ENCODE measurements at places on chromosomes 11 and 22.
A peak's percentile ranks its signal among the peaks of the same experiment; 100 is the strongest.

GRCh38 chr22:49527611-49528419, 299.9 kb downstream of the BRD1 start:
- DNase-seq, result no peak

GRCh38 chr22:17978027-17978426, 46.3 kb downstream of the MICAL3 start:
- no peak for DNase-seq

- DNase-seq, result no peak
Measured at GRCh38 chr11:48129697-48130395, 86.8 kb upstream of the OR4B1 start.

GRCh38 chr11:46850829-46851380, 4.8 kb upstream of the CKAP5 start:
- DNase-seq, result no peak

- DNase-seq, result peak; percentile 74
Measured at GRCh38 chr11:130314184-130314749, 450 bp downstream of the ZBTB44 start.

DNA sequence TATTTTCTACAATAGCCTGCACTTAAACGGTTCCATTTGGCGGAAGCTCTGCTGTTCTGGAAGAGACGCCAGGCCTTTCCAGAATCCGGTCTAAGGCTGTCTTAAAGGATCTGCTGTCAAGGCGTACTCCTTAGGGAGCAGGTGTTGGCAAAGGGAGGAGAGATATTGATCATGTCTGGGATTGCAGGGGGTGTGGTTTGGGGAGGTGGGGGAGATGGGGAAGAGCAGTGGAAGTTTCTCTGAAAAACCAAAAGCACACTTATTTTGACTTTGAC, 22.5 kb upstream of the WNT11 start:
- no peak for DNase-seq

GRCh38 chr11:5596607-5597201, at the start of gene TRIM6:
Gene TRIM6 (plus strand): TSS chr11:5596637. CDS start chr11:5596898, 261 bp downstream.
- DNase-seq, result peak; percentile 8

DNA sequence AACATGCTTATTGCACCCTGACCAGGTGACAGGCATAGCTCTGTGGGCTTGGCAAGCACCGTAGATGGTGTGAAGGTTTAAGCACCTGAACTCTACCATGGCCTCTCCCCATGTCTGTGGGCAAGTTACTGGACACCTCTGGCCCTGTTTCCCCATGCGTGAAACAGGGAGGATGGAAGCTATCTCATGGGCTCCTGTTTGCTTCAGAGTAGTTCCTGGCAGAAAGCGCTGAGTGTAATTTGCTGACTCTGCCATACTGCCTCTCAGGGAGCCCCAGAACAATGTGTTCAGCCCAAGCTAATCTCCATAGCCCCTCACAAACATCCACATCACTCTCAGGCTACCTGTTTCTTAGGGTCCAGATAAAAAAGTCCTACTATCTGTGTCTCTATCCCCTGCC, 2.4 kb downstream of the CBX6 start:
- no peak for DNase-seq

- no peak for DNase-seq
Measured at GRCh38 chr22:35914665-35915476, 113.8 kb downstream of the RBFOX2 start.

- DNase-seq, result no peak
Measured at GRCh38 chr11:45386972-45387371, 100.8 kb upstream of the SYT13 start.

GRCh38 chr11:116172851-116173250, 599.9 kb downstream of the BUD13 start:
- no peak for DNase-seq

DNA sequence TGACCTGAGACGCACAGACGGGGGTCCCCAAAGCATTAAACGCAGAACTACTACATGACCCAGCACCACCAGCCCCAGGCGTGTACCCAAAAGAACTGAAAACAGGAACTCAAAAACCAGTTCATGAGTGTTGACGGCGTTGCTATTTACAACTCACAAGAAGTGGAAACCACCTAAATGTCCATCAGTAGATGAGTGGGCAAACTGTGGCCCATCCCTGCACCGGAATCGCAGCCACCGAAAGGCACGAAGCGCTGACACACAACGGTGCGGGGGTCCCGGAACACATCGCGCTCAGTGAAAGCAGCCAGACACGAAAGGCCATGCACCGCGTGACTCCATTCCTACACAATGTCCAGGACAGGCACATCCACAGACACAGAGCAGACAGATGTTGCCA, 79.2 kb downstream of the TRMU start:
- DNase-seq, result no peak

DNA sequence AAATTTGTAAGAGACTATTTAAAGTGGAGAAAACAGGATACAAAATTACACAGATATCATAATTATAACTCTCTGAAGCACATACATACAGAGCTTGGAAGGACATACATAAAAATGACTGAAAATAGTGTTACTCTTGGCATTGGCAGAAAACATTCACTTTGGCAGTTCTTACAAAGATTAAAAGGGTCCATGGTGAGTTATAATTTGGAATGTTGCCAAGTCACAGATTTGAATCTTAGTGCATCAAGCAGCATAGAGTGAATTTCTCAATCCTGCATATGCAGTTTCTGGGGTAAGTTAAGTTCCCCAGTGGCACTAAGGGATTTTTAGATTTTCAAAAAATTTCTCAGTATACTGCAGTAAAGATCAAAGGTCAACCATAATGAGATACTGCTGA, 115.9 kb downstream of the CCDC81 start:
- DNase-seq, result no peak

- no peak for DNase-seq
Measured at GRCh38 chr11:40388097-40388818, 1071.2 kb downstream of the LRRC4C start.

DNA sequence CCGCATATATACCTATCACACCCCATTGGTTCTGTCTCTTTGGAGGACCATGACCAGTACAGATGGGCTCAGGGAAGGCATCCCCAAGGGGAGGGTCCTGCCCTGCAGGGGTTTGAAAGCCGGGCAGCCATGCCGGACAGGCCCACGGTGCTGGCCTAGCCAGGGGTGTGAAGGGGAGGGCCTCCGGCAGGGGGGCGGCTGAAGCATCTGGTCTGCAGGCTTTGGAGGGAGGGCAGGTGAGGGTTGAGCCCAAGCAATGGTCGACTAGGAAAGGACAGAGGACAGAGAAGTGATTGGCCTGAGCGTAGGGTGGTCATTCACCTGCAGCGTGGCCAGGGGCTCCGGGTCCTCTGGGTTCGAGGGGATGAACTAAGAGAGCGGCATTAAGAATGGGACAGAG, 11.2 kb upstream of the CTSD start:
- DNase-seq, result no peak
